ENCODE measurements at places on chromosomes 16 and 17.
A peak's percentile ranks its signal among the peaks of the same experiment; 100 is the strongest.

- no peak for DNase-seq
These were observed 847.4 kb upstream of the EEF2KMT start for GRCh38 chr16:5944971-5945370.

- no peak for DNase-seq
These were observed 14.4 kb upstream of the CDIPT start for GRCh38 chr16:29877266-29877961.

- DNase-seq: no peak
These were observed 22.1 kb downstream of the FOXF1 start for GRCh38 chr16:86532526-86532815.

GRCh38 chr17:78365561-78366108, 5.8 kb upstream of the SOCS3 start:
- peak; percentile 72 for DNase-seq

DNA sequence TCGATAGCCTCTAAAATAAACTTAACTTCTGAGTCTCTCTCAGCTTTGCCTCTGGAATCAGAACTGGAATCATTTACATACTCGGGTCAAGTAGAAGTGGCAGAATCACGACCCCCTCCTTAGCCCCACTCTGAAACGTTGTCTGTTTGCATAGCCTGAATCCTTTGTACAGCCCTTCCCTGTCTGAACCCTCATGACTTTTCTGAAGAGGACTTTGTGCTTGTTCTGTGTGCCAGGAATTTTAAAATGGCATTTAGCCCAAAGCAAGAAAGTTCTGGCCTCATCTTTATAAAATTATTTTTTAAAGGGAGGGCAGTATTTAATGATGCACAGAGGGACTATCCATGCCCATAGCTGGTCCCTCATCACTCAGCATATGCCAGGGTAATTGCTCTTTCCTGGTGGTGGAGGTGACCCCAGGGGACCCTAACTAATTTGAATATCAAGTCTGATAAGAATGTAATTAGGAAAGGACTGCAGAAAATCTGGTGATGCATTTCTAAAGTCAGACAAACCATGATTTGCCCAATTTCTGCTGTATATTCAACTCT, 342.7 kb upstream of the TNRC6C start:
- DNase-seq: peak; percentile 30

- no peak for DNase-seq
These were observed 1837.7 kb downstream of the TP53TG3F start for GRCh38 chr16:35296962-35297653.
